Nucleus accumbens (tissue), 56 donors: ENCODE measurements at places on chromosomes 1 and 21.

DNA sequence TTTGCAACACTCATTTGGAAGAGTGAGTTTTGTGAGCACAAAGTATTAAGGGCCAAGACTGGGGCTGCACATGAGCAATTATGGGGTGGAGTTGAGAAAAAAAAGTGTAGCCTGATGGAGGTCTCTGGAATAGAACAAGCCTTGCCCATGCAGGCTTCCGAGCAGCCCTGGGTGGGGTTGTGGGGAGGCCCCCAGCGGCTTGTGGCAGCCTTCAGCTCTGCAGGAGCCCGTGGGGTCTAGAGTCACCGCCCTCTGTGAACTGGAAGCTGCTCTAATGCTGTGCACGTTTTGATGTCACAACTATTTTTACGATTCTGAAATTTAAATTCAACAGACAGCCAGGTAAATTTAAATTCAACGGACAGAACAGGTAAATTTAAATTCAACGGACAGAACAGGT, 58.9 kb downstream of the BACE2 start:
- DNase-seq, result no peak

GRCh38 chr21:26776310-26777021, 68.7 kb downstream of the ADAMTS1 start:
- no peak for DNase-seq

DNA sequence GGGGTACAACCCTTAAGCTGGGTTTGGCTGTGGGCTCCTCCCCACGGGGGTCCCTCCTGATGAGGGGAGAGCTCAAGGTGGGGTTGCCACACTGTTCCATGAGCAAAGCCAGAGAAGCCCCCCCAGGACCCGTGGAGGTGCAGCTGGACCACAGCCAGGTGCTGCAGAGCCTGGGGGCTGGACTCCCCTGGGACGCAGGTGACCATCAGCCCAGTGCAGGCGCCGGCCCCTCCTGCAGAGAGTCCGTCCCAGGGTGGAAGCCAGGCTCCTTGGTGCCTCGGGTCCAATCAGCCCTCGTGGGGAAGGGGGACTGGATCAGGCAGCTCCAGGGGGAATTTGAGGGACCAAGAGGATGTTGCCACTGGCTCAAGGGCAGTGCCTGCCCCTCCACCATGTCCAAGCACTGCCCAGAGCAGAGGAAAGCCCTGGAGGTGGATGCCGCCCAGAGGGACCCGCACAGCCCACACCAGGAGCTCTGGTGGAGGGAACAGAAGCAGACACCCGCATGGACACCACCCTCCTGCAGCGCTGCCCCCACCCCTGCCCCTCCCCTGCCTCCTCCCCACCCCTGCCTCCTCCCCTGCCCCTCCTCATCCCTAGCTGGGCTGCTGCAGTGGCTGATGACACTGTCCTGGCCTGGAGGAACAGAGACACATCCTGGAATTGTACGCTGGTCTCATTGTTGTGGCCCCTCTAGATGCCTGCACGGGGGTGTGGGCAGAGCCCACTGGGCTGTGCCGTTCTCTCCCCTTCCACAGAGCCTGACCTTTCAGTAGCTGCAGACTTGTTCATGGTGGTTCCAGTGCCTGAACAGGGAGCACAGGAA, 30.8 kb upstream of the COL18A1 start:
- no peak for DNase-seq

- DNase-seq, result peak; percentile 18
Observed at GRCh38 chr1:205287767-205288559, 33.6 kb downstream of the NUAK2 start.

DNA sequence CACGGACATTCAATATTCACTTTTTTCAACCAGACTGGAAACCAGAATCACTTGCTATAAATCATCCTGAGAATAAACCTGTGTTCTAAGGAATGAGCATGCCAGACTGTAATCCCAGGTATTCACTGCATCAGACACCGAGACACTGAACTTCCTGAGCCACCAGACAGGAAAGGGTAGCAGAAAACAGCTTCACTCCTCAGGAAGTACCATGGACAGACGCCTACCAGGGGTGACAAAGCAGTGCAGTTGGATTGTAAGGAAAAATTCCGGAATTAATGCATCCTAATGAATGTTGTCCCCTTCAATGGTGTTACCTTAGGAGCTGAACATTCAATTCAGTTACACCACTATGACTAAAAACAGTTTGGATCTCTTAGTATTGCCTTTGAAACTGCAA, 156.1 kb downstream of the PIGK start:
- no peak for DNase-seq

- DNase-seq, result no peak
Observed at GRCh38 chr1:44012404-44012803, 18.9 kb downstream of the SLC6A9 start.

GRCh38 chr1:235460770-235461169, 43.5 kb downstream of the B3GALNT2 start:
- DNase-seq, result no peak

- DNase-seq, result no peak
Observed at GRCh38 chr1:208615371-208615770, 371.2 kb upstream of the PLXNA2 start.

GRCh38 chr1:179327196-179327595, 33.6 kb downstream of the SOAT1 start:
- no peak for DNase-seq

- no peak for DNase-seq
Observed at GRCh38 chr1:226700861-226701260, 38.2 kb downstream of the ITPKB start.

DNA sequence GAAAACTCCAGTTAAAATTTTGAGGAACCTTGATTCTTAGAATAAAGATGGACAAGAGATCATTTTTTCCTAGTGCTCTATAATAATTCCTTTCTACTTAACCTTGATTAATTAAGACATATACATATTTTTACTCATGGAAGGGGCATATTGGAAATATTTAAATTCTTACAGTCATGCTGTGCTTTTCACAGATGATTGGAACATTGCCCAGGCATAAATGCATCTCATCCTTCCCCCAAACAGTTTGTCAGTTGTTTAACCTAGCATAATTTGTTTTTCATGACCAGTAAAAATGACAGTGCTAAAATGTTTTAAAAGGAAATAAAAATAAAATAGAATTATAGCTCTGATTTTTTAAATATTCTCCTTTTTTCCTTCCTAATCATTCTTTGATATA, 140.0 kb downstream of the DNM3 start:
- DNase-seq, result no peak

GRCh38 chr1:3663999-3664699, 11.8 kb downstream of the TP73 start:
- no peak for DNase-seq
